ENCODE measurements at places on chromosomes 2 and 18.

- no peak for DNase-seq
Measured at GRCh38 chr18:26268454-26268853, 42.2 kb downstream of the TAF4B start.

GRCh38 chr2:28153851-28154250 lies 238.8 kb upstream of the FOSL2 start:
- DNase-seq: no peak

- DNase-seq: no peak
Measured at GRCh38 chr2:221463241-221463896, 108.7 kb downstream of the EPHA4 start.

- no peak for DNase-seq
Measured at GRCh38 chr2:143545949-143546255, 416.7 kb downstream of the ARHGAP15 start.

GRCh38 chr2:160165996-160166395 lies 34.1 kb downstream of the ITGB6 start:
- no peak for DNase-seq

DNA sequence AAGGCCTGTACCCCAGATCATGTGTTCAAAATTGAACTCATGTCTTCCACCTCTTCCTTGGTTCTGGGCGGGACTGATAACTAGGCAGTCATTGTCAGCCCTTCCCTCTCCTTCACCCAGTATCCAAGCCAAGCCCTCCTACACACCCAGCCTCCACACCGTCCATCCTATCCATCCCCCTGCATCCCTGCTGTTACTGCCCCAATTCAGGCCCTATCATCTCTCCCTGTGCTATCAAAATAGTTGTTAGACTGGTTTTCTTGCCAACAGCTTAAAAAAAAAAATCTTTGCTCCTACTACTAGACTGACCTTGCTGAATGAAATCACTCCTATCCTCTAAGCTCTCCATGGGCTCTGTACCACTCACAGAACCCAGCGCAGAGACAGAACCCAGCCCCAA lies 32.8 kb downstream of the TGFA start:
- DNase-seq: no peak

DNA sequence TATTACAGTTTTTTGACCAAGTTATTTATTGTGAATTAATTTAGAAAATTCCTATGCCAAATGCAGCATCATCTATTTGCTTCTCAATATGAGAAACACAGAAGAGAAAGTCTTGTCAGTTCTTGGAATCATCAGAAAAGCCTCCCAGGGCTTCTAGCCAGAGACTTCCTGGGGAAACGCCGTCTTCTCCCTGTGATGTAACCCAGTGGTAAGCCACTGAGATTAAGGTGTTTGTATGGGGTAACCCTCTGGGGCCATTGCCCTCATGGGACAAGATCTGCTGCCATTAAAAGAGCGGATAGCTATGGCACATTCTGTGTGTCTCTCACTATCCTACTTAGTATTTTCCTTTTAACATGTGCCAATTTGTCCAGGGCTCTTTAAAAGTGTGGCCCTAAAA lies 28.0 kb downstream of the ANKRD29 start:
- DNase-seq: no peak

- DNase-seq: no peak
Measured at GRCh38 chr18:30359521-30359920, 683.0 kb downstream of the DSC3 start.

GRCh38 chr2:209305026-209305425 lies 118.8 kb upstream of the MAP2 start:
- DNase-seq: no peak

DNA sequence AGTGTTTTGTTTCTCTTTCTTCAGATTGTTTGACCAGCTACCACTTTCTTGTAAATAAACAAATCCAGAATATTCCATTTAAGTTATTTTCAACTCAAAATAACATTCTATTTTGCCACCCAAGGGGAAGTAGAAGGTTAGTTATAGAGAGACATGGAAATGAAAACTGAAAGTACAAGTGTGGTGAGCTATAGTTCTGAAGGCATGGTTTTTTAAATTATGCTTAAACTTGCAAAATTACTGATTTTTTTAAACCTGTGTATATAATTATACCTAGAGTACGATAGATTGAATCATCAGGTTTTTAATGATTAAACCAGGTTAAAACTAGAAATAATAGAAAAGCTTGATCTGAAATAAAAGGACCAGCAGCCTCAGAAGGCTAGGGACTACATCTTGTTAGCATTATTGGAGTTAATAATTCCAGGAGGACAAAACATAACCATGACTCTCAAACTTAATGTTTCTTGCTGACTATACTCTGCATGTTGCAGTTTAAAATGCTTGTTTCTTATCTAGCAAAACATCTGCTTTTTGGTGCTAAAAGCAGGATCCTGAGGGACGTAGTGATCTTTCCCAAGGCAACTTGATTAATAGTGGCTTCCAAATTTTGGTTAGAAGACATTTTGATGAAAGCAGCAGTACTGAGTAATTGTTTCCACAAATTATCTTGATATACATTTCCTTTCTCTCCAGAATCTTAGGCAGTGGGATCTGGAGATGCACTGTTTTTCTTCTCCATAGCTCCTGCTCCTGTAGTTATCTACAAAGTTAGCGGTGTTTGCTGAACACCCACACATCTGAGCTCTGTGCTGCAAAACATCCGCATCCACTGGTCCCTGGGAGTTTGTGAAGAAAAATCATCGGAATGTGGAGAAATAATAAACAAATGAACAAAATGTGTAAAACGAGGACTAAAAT lies 327.2 kb upstream of the PKDCC start:
- no peak for DNase-seq

DNA sequence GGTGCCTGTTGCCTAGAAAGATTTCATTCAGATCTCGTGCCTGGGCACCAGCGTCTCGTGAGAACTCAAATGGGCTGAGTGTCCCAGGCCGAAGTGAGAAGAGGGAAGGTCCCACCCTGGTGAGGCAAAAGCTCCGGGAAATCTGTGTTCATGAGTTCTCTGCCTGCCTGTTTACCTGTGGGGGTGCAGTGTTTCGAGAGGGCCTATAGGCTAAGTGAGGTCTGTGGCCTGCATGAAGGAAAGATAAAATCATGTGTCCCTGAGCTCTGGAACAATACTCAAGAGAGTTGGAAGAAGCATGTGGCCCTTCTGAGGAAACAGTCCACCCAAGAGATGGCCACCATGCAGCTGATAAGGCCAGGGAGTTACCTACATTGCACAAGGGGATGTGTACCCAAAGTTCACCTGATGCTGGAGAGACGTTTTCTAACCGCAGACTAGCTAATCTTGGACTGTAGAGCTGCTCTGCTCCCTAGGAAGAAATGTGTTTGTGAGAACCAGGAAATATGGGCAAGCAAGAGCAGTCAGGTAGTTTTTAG lies 63.5 kb upstream of the ST3GAL5 start:
- no peak for DNase-seq

DNA sequence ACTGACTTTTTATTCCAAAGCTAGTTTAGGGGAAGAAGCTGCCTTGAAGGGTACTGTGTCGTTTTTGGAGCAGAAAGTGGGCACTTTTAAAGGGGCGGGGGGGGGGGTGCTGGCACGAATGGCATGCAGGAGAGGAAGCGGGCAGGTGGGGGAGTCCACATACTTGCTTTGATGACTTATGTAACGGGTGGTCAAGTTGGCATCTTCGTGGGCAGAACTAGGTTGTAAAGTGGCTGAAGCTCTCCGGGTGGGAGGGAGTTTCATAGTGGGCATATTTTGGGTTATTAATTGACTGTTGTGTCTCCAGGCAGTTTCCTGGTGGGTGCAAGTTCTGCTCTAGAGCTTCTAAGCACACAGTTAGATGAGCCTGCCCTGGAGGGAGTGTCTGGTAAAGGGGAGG lies 19.9 kb downstream of the PCARE start:
- no peak for DNase-seq

DNA sequence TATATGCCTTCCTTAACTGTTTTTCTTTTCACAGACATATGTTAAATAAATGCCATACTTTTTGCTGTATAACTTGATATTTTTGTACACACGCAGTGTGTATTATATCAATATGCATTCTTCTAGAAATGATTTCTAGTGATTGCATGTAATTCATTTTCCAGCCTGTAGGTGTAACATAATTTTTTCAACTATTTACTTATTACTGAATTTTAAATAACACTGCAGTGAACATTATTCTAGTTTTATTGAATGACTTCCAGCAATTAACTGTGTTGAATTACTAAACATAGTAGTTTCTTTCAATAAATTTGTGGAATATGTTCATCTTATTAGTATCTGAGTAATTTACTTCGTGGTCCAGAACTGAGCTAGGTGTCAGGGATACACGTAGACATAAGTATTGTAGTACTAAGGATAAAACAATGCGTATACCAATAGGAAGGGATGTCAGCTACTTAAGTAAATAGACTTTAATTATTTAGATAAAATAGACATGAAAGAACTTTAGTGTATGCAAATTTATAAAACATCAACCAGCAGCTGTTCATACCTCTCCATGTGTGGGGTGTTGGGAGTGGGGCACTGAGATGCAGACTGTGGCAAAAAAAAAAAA lies 28.0 kb downstream of the TANC1 start:
- no peak for DNase-seq

GRCh38 chr2:136538489-136538888 lies 226.9 kb upstream of the THSD7B start:
- no peak for DNase-seq

DNA sequence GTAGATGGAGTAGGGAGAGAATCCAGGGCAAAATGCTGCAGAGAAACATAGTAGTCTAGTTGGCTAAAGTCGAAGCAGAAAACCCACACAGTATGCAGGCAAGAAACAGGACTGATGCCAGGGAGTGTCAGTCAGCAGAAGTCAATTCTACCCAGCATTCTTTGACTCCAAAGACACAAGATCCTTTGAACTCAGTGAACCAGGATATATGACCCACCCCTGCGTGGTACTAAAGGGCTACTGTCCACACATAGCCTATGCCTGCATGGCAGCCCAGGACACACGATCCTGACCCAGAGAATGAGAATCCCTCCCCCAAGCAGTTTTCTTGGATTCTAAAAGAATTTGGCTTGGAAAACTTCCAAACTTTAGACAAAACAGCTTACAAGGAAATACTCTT lies 42.5 kb downstream of the ALK start:
- DNase-seq: no peak

DNA sequence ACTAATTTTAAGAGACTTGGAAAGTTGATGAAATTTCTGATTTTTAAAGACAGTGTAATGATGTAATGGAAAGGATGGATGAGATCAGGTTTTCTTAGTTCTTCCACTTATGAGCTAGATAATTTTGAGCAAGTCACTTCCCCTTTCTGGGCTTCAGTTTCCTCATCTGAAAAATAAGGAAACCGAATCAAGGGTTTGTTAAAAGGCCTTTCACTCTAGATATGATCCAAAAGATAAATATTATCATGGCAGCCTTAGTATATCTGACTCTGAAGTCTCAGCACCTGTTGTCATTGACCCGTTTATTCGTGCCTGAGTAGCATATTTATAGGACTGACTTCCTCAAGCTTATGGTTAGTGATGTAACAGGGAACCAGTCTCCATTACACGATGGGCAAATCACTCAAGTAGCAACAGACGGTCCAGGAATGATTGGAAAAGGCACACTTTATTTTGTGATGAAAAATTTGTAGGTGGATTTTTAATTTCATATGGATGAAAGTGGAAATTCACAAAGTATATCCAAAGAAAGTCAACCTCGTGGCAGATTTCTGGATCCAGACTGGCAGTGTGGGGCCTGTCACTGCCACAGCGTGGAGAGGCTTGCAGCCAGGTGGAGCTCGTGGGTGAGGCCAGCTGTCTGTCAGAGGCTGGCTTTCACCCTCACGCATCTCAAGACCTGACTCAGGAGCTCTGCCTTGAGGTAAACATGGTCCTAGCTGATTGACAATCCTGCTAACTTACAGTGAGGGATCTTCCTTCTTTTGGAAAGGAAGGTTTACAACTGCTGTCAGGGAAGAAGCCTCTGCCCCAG lies 137.9 kb upstream of the CXCR4 start:
- DNase-seq: no peak

DNA sequence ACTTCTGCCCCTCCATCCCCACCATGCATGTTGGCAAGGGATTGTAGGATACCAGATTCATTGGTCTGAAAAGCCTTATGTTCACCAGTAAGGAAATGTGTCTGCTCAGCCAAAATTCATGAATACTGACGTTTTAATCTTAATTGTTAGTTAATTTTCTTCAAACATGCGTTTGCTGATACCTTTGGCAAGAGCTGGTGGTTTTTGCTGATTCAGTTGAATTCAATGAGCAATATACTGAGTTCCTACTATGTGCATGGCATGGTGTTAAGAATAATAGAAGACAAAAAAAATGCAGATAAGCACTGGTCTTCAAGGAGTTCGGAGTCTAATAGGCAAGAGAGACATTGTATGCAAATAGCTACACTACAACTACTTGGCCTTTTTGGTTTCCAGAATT lies 811.6 kb downstream of the BCL11A start:
- DNase-seq: no peak

DNA sequence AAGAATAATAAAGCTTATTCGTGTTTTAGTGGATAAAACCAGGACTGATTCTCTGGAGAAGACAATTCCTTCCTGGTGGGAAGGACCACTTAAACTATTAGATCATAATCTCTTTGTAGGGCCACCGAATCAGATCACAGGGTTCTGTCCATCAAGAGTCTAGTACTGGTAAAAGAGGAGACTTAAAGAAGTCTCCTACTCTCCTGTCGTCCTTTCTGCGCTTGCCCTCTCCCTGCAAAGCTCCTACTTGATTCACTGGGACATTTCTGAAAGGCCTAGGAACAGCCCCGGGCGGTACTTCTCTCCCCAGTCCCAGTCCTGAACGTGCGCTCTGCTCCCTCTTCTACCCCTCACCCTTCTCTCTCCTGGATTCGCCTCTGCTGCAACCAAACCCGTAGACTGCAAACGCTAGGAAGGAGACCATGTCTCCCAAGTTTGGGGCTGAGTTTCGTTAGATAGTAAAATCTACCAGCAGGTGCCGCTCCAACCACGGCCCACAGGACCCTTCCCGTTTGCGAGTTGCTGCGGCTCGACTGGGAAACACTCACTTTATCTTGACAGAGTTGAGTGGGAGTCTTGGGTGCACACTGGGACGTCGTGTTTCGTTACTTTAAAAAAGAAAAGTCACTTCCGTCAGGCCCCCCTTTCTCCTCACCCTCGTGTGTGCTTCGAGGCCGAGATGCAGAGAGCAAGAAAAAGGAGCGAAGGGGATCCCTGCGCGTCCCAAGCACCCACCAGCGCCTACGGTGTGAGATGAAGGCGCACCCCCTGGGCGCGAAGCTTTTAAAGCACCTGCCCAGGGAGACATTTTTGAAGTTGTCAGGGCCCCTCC lies 923 bp downstream of the FIGLA start:
- DNase-seq: peak; percentile 87

DNA sequence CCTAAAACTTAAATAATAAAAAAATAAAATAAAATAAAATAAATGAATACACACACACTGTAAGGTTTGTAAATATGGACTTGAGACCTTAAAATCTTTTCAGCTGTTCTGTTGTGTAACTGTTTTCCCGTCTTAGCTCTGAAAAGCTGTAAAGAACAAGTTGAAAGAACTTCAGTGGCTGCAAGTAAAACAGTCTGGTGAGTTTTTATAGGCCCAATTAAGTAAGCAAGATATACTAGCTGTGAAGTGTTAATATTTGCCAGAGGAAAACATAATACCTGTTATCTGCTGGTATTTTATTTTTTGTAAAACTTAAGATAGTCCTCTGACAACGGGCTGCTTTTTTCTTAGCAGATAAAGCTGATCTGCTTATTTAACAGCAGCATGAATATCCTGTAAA lies 176.9 kb upstream of the NRP2 start:
- DNase-seq: no peak

Measured in activated CD4-positive, alpha-beta T cell treated with anti-CD3 and anti-CD28 coated beads, Interleukin-2, amount 50 U/mL, for 16 hours (primary cell).